ENCODE measurements at places on chromosomes 2 and 18.

DNA sequence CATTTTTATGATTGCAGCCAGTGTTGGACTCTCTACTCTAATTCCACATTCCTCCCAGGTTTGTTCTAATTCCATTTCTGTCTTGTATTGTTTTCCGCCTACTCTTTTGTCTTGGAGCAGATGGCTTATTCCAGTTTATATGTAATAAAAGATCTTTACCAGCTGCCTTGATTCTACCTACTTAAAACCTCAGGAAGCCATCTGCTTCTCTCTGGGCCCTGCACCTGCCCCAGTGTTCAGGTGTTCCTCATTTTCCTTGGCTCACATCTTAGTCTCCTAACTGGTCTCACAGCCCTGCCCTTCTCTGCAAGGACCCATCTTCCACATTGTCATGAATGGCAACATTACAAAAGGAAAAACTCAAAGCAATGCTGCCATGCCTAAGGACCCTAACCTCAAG, 21.0 kb upstream of the IL37 start:
- DNase-seq = no peak

- no peak for DNase-seq
Observed at GRCh38 chr2:118975133-118975532, 33.1 kb downstream of the MARCO start.

DNA sequence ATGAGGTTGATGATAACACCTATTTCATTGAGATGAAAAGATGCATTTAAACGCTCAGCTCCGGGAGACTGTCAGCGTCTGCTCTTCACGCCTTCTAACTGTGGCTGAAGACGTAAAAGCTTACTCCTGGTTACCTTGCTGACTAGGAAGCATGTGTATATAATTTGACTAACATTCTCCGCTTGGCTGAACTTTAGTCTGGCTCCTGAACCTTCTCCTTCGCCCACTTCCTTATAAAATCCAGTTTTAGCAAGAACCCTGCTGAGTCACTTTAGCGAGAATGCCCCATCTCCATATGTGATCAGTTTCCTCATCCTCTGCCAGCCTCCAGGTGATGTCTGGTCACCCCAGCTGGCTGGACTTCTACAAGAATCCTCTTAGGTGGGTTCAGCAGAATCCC, 12.7 kb upstream of the CREG2 start:
- DNase-seq = no peak

GRCh38 chr18:415617-416612, 84.6 kb downstream of the COLEC12 start:
- DNase-seq = peak; percentile 78

- DNase-seq = no peak
Observed at GRCh38 chr2:194346193-194346592, 1310.8 kb upstream of the SLC39A10 start.

DNA sequence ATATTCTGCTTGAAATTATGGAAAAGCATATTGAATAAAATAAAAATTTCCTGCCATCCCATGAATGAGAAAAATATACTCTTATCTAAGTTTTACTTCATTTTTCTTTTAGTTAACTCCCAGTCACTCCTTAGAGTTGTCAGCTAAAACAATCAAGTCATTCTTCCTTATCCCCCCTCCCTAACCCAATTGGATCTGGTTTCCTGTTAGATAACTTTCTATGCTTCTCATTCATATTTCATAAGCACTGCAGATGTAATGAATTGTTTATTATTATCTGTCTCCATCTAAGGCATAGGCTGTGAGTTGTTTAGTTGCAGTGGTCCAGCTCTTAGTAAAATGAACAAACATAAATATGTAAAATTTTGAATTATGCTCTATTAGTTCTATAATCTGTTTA, 244.0 kb upstream of the GCFC2 start:
- DNase-seq = no peak

- DNase-seq = no peak
Observed at GRCh38 chr2:23666980-23667357, 260.0 kb downstream of the ATAD2B start.

Measured in astrocyte of the spinal cord (primary cell).